ENCODE measurements at places on chromosomes 1 and 21.

GRCh38 chr1:26092422-26092821 is 19.2 kb upstream of the PDIK1L start:
- no peak for DNase-seq

DNA sequence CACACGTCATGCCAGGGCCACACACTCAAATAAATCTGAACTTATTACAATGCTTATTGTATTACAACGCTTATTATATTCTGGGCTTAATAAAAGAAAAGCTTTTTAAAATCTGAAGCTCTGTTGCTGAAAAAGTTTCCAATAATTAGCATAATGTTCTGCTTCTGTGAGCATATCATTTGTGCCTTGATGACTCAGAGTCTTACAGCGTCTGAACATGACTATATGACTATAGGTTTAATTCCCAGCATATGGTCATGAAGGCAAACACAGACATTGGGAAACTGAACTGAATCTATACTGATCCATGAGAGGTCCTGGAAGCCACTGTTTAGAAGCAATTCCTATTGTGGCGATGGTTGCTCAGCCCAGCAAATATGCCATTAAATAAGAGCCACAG is 66.3 kb downstream of the SIM2 start:
- no peak for DNase-seq

GRCh38 chr1:62184336-62184735 is 10.3 kb upstream of the L1TD1 start:
- no peak for DNase-seq

DNA sequence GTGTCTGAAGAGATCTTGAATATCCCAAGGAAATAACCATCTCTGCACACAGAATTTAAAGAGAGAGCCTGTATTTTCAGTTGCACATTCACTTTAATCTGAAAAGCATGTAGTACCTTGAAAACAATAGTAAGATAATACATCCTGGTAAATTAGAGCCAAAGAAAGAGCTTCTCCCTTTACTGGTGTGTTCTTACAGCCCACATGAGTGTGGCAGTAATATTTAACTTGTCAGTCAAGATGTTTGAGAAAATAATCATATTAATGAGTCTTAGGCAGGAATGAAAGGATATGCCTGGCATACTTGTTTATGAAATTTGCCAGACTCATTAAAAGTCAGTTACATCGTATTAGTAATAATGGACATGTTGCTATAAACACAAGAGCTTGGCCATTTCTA is 908.4 kb upstream of the ADGRL4 start:
- no peak for DNase-seq

GRCh38 chr21:45537111-45537745 is 5.0 kb downstream of the SLC19A1 start:
- DNase-seq: no peak

GRCh38 chr1:116347696-116348095 is 25.3 kb upstream of the ATP1A1 start:
- DNase-seq: no peak

GRCh38 chr1:228050571-228051231 is 31.8 kb upstream of the ARF1 start:
- no peak for DNase-seq

- no peak for DNase-seq
Measured at GRCh38 chr1:203726417-203726867, 38.5 kb upstream of the LAX1 start.

GRCh38 chr21:46128106-46128932 is 27.1 kb downstream of the FTCD start:
- DNase-seq: no peak

GRCh38 chr1:221693087-221693486 is 48.8 kb downstream of the DUSP10 start:
- no peak for DNase-seq

DNA sequence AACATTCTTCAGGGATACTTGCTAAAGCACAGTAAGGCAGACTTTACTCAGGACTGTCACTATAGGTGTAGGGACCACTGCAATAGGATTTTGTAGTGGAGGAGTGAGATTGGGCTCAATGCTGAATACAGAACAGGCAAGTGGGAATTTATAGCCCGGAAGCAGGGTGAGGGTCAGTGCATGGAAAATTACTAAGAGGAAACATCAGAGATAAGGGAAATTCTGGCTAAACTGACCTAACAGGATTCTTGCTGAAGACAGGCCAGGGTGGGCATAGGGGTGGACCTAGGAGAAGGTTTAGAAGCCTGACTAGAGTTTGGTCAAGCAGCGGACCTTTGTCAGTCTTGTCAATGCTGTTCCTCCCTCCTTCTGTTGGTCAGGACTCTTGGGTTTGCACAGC is 20.8 kb upstream of the ZNF362 start:
- DNase-seq: no peak

DNA sequence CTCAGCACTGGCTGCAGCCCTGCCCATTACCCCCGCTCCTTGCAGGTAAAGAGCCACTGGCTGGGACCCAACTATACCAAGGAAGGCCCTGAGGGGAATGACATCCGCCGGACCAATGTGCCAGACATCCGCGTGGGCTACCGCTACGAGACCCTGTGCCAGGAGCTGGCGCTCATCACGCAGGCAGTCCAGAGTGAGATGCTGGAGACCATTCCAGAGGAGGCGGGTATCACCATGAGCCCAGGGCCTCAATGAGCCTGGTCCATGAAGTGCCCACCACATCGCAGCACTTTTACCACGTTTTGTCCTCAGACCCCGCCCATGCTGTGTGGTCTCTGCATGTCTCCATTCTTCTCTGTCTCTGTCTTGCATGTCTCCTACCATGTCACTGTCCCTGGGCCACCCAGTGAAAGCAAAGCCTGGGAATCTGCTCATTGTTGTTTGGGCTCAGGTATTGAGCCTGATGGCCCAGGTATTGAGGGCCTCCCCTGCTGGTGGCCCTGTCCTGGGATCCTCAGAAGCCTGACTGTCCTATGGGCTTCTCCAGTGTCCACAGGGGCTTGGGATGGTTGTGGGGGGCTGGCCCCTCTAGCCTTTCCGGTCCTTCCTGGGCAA is 11.4 kb downstream of the AMPD2 start:
- DNase-seq: no peak

DNA sequence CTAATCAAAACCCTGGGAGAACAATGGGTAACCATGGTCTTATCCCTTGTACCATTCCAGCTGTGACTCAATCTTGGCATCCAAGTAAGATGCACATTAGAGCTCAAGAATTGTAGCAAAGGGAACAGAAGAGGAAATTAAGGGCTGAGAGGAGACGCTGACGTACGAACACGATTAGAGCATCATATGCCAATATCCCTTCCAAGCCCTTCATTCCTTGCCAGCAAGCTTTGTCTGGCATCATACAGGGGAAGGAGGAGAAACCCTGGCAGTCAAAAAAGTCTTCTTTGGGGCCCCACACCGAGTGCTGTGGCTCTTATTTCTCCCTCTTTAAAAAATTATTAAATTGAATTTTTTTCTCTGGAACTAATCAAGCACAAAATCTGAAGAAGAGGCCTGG is 120.9 kb downstream of the ASTN1 start:
- no peak for DNase-seq

DNA sequence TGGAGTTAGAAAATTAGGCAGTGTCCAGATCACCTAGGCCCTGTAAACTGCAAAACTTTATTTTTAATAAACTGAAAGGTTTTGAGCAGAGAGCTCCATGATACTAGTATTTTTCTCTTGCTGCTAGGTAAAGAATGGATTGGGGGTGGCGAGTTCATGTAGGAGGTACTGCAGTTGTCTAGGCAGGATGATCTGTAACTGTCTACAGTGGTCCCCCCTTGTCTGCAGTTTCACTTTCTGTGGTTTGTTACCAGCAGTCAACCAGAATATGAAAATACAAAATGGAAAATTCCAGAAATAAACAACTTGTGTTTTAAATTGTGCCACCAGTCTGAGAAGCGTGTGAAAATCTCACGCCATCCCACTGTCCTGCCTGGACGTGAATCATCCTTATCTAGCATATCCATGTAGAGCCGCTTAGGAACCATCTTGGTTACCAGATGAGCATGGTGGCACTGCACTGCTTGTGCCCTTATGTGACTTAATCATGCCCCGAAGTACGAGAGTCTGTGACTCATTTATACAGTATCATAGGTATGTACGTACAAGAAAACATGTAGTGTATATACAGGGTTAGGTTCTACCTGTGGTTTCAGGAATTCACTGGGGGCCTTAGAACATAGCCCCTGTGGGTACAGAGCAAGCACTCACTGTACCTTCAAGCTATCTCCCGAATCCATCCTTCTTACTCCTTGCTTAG is 94.2 kb downstream of the AHCTF1 start:
- DNase-seq: no peak

Data from suppressor macrophage treated with lipopolysaccharide for 4 hours (primary cell).